ENCODE measurements at places on chromosomes 12 and 14. TPM values are rescaled to one million over a fixed set of nuclear protein-coding genes. Genes with fewer than 3 reads are reported as not detected.

The USP15 gene
- 68.7 TPM for total RNA-seq

The PLCZ1 gene
- not detected for total RNA-seq

The BTBD7 gene
- 24.9 TPM for total RNA-seq

The KRT77 gene
- total RNA-seq = not detected

The ST8SIA1 gene
- total RNA-seq = 0.65 TPM

The TRIM9 gene
- total RNA-seq = 0.18 TPM

The PTPRB gene
- 0.55 TPM for total RNA-seq

The PRH2 gene
- total RNA-seq = 0.18 TPM

The BDKRB1 gene
- 33.1 TPM for total RNA-seq

Data from smooth muscle cell of bladder (primary cell).